Adipose tissue (tissue), 3 donors: ENCODE measurements at places on chromosomes 7 and 10. TPM values are rescaled to one million over a fixed set of nuclear protein-coding genes. Genes with fewer than 3 reads are reported as not detected.

The MARCHF5 gene
- 18.4 TPM for polyA plus RNA-seq

The GOLGA7B gene
- polyA plus RNA-seq = 2.7 TPM

The FEZF1 gene
- polyA plus RNA-seq = not detected

The PTPN20 gene
- 1.3 TPM for polyA plus RNA-seq

The KLF14 gene
- 1.6 TPM for polyA plus RNA-seq

The IQUB gene
- polyA plus RNA-seq = not detected

The SFR1 gene
- polyA plus RNA-seq = 9.6 TPM

The PDK4 gene
- 182 TPM for polyA plus RNA-seq

The PPP1R3C gene
- polyA plus RNA-seq = 2.9 TPM

The CFAP46 gene
- not detected for polyA plus RNA-seq

The UBE2D4 gene
- 14.8 TPM for polyA plus RNA-seq

The EPO gene
- polyA plus RNA-seq = not detected

The SRRM3 gene
- polyA plus RNA-seq = 1.9 TPM

The NPFFR1 gene
- polyA plus RNA-seq = under 0.01 TPM

The RSPH10B2 gene
- 0.03 TPM for polyA plus RNA-seq

The KIAA1217 gene
- polyA plus RNA-seq = 18.7 TPM

The LRIT1 gene
- polyA plus RNA-seq = not detected
